CD4-positive, CD25-positive, alpha-beta regulatory T cell (primary cell): ENCODE measurements at places on chromosomes 7 and 10. TPM values are rescaled to one million over a fixed set of nuclear protein-coding genes. Genes with fewer than 3 reads are reported as not detected.

DNA sequence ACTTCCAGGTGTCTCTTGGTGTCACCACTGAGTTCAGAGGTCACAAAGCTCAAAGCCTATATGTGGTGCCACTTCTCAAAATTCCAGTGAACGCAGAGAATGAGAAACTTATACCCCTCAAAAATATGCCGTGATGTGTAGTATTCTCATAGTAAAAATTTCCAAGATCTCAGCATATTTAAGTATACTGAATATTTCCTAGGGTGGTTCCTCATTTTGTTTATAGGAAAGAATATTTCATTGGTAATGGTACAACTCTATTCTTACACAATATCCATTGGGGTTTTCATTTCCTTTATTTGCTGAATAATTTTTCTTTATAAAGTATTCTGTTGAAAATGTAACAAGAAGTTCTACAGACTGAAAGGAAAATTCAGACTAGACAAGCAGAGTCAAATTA, 58.9 kb upstream of the ADO start:
- no peaks in the 10 kb centered on the region for H3K27me3 ChIP-seq
- H3K4me1 ChIP-seq: no peaks in the 10 kb centered on the region
- no peak overlapping the region for H3K27ac ChIP-seq
- H3K4me3 ChIP-seq: no peak overlapping the region

DNA sequence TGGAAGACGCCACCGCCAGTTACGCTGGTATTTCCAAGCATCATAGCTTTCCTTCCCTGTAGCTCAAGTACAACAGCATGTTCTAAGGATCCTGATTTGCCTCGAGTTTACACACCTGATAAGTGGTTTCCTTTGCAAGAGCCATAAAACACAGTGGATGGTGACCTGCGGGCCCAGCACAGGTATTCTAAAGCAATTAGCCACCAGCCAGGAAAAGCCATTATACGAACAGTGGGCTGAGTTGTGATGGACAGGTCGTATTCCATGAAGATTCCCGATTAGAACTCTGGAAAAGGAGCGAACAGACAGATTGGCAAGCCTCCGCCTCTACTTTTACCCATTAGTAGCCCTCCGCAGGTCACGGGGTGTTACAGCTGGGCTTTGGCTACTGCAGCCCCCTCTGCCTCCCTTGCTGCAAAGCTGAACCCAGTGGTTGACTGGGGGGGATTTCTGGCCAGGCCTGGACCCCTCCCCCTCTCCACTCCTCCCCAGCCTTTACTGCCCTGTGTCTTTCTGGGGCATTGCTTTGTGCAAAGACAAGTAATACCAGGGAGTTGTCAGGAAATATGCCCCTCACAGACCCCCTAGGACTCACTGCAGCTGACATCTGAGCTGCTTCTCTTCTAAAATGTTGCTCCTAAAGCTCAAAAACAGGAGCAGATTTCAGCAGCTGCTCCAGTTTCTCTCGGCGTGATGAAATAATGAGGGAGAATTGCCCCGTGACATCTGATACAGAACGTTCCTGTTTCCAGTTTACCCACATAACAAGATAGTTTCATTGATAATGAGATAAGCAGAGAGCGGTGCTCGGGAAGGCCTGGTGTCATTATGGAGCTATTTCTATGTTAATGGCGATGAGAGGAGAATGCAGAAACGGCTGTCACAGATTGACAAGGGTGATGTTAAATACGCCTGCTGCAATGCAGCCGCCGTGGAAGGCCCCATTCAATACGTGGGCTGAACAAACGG, 214.4 kb downstream of the CCSER2 start:
- no peak overlapping the region for H3K4me3 ChIP-seq
- DNase-seq: no peak
- H3K27me3 ChIP-seq: peaks cover 2% of the 10 kb centered on the region
- H3K4me1 ChIP-seq: peaks cover 10% of the 10 kb centered on the region

- DNase-seq: no peak
- H3K27me3 ChIP-seq: no peaks in the 10 kb centered on the region
- no peaks in the 10 kb centered on the region for H3K36me3 ChIP-seq
- no peak overlapping the region for H3K4me3 ChIP-seq
- no peak overlapping the region for H3K27ac ChIP-seq
Observed at GRCh38 chr10:102542800-102543418, 39.1 kb downstream of the SUFU start.

The TTYH3 gene
- total RNA-seq: 20.0 TPM

DNA sequence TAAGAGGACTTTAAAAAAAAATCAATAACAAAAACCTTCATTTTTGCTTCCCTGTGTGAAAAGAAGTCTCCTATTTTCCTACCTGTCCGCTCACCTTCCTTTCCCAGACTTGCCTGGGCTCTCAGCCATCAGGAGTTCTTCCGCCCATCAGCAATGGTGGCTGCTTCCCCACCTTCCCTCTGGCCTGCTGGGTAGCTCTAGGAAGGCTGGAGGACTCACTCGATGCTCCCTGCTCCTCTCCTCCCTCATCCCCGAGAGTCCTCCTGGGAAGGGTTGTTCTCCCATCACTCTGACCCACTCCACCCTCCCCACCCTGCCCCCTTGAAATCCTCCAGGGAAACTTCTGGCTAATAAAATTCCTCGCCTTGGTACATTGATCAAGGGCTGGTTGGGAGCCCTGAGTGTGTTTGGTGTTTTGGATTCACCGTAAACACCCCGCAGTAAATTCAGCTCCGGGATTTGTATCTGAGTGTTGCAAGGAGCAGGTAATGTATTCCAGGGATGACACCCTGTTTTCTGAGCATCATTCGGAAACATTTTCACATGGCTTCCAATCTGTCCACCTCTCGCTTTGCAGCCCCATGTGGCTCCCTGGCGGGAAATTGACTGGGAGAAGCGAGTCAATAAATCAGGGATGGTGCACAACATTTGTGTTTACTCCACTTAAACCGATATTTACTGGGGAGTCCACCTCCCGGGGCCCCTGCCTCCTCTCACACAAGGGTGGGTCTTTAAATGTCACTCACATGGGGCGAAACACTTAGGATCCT, 126.4 kb upstream of the SDK1 start:
- no peak for DNase-seq
- no peaks in the 10 kb centered on the region for H3K4me1 ChIP-seq
- no peaks in the 10 kb centered on the region for H3K36me3 ChIP-seq
- H3K4me3 ChIP-seq: no peak overlapping the region
- H3K27ac ChIP-seq: no peak overlapping the region

DNA sequence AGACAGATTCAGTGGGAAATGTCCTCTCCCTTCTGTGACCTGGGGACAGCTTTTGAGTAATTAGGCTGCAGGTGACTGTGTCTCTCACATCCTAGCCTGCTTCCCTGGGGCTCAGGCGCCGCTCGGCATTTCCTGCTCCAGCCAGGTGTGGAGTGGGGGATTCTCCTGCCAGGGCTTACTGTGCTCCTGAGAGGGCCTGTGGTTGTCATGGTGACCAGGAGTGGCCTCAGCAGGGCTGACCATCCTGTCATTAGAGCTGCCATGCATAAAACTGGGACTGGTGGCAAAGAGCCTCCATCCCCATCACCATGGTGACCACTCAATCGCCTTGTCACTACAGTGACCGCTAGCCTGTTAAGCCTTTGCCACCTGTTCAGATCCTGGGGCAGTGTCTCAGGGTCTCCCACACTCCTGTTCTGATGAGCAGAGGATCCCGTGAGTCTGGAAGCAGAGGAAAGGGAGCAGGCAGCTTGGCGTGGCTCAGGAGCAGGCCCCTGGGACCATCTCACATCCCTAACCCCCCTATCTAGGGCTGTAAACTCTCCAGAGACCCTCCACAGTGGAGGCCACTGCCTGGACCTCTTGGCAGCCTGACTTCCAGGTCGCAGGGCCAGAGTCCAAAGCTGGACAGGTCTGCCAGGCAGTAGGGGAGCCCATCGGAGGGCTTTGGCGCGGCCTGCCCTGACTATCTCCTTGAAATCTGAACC, at the start of gene GCK:
TSS of gene GCK (minus strand) at position 154 of the 707 bp plus-strand sequence. CDS start 486 bp downstream, outside the sequence.
- no peak within 1 kb of the TSS for H3K27ac ChIP-seq
- H3K4me1 ChIP-seq: no peaks in the 10 kb centered on the region
- DNase-seq: no peak
- no peak within 1 kb of the TSS for H3K4me3 ChIP-seq

- H3K4me1 ChIP-seq: no peaks in the 10 kb centered on the region
- DNase-seq: no peak
- H3K27ac ChIP-seq: no peak overlapping the region
- H3K27me3 ChIP-seq: no peaks in the 10 kb centered on the region
Observed at GRCh38 chr7:44134943-44135628, 6.0 kb downstream of the MYL7 start.

The ZNF775 gene
- total RNA-seq: 2.9 TPM

GRCh38 chr7:137313201-137313600, 30.3 kb downstream of the PTN start:
- no peak overlapping the region for H3K27ac ChIP-seq
- H3K4me1 ChIP-seq: no peaks in the 10 kb centered on the region
- DNase-seq: no peak
- H3K27me3 ChIP-seq: no peaks in the 10 kb centered on the region
- no peaks in the 10 kb centered on the region for H3K36me3 ChIP-seq

The FOXI2 gene
- total RNA-seq: not detected

The PIP gene
- not detected for total RNA-seq

- H3K4me3 ChIP-seq: no peak overlapping the region
- H3K27me3 ChIP-seq: no peaks in the 10 kb centered on the region
- no peak for DNase-seq
- H3K36me3 ChIP-seq: peaks cover 5% of the 10 kb centered on the region
Observed at GRCh38 chr7:7803715-7804178, 85.3 kb upstream of the RPA3 start.

The SLC29A4 gene
- total RNA-seq: 0.47 TPM

GRCh38 chr7:81013083-81013817, 94.4 kb upstream of the SEMA3C start:
- no peak overlapping the region for H3K27ac ChIP-seq
- no peaks in the 10 kb centered on the region for H3K27me3 ChIP-seq
- H3K4me1 ChIP-seq: no peaks in the 10 kb centered on the region
- H3K36me3 ChIP-seq: no peaks in the 10 kb centered on the region
- H3K4me3 ChIP-seq: no peak overlapping the region
- no peak for DNase-seq

DNA sequence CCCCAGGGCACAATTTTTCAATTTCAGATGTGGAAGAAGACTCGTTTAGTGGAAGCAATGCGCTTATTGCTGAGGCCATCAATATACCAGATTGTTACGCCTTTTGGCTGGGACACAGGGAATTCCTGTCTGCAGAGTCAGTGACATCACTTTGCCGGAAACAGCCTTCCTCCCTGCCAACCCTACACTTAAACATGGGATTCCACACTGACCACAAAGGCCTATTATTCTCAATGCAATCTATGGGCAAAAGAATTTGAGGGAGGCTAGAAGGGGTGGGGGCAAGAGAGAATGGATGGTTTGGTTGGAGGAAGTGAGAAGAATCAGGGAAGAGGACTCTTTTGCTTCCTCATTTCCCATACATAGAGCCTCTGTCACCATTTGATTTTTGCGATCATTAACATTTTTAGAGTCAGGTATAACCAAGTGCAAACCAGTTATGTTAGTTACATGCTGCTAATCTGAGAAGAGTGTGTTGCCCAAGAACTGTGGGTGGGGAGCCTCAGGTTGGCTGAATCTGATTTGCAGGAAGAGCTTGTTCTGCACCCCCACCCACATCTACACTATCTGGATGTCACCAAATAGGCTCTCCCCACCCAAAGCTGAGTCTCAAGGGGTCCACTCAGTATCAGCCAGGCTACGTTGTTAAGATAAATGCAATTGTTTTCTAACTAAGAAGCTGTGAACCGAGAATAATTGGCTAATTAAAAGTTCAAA, 58.2 kb downstream of the ENTPD1 start:
- H3K27ac ChIP-seq: peak overlapping the region; percentile 73
- H3K4me1 ChIP-seq: peaks cover 15% of the 10 kb centered on the region
- no peaks in the 10 kb centered on the region for H3K27me3 ChIP-seq
- DNase-seq: no peak
- no peaks in the 10 kb centered on the region for H3K36me3 ChIP-seq

DNA sequence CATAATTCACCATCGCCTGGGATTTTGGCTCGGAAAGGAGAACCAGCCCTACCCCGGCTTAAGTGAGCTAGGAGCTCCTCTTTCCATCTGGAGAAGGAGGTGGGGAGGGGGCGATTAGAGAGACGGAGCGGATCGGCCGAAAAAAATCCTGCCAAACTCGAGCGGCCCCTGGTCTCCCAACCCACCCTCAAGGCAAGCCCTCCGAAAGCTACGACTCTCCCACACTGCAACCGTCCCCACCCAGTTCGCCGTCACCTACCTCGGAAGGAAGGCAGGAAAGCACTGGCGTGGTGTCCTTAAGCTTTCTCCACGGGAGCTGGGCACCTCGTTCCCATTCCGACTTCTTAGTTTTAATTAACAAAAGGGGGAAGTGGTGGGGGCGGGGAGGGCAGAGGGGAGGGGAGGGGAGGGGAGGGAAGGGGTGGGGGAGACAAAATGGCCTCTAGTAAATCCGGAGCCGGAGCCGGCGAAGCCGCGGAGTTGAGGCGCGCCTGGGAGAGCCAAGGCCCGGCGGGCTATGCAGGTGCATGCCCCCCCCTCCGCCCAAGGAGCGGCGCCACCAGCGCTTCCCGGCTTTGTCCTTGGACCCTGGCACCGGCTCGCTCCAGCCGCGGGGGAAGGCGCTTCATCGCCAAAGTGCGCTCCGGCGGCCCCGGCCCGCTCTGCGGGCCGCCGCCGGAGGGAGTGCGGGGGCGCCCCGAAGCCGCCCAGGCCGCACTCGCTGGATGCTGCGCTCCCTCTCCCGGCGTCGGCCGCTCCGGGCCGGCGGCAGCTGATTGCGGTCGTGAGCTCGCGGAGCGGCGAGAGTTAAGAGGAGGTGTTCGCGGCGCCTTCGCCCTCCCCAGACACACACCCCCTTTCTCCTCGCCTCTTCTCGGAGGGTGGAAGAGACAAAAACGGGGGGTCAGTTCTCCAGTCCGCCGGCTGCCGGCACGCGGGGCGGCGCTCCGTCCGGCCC, at the start of gene LRRC4:
TSS of gene LRRC4 (minus strand) at position 784 of the 958 bp plus-strand sequence. CDS start 797 bp downstream, outside the sequence.
- H3K4me1 ChIP-seq: peaks cover 14% of the 10 kb centered on the region
- DNase-seq: peak; percentile 11

DNA sequence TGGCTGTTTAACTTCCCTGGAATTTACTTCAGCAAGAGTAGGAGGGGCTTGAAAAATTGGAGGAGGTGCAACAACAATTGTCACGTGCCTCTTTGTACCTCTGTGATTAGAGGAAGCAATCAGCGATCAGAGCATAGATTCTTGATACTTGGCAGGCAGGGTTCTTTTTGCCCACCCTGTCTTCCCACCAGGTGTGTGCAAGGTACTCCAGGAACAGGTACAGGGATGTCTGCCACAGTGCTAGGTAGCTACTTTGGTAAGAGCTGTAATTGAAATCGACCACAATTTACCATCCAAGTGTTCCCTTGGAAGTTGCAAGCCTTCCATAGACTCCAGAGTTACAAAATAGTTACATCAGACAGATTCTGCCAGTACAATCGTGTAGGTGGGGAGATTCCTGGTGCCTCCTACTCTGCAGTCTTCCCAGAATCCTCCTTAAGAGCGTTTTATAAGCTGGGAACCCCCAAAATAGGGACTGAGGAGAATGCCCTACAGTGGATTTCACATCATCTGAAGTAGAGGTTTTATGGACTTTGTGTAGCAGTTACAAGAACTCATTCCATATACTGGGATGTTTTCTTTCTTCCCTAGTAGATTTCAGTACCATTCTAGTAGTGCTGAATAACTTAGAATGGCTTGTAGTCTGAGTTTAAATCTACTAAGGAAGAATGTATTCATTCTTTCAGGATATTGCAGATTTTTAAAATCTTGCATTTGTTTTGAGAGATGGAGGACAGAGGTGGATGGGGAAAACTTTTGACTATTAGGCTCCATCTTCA, 101.9 kb downstream of the EXOC4 start:
- no peak for DNase-seq
- H3K4me1 ChIP-seq: no peaks in the 10 kb centered on the region
- H3K27me3 ChIP-seq: no peaks in the 10 kb centered on the region
